ENCODE measurements at places on chromosomes 7 and 10.

- no peak for DNase-seq
Measured at GRCh38 chr10:13883636-13884444, 297.1 kb downstream of the PRPF18 start.

- DNase-seq, result no peak
Measured at GRCh38 chr10:15150563-15150962, 17.9 kb downstream of the NMT2 start.

GRCh38 chr10:29009464-29009863 lies 279.4 kb upstream of the LYZL1 start:
- DNase-seq, result no peak

- DNase-seq, result no peak
Measured at GRCh38 chr10:74987339-74988053, 124.0 kb upstream of the SAMD8 start.

GRCh38 chr10:79628988-79629954 lies 18.5 kb downstream of the SFTPA1 start:
- DNase-seq, result no peak

GRCh38 chr10:59337201-59337652 lies 25.1 kb downstream of the FAM13C start:
- no peak for DNase-seq

- no peak for DNase-seq
Measured at GRCh38 chr7:229184-229964, 37.0 kb downstream of the FAM20C start.

GRCh38 chr10:73456187-73456890 lies 23.0 kb upstream of the MSS51 start:
- no peak for DNase-seq

DNA sequence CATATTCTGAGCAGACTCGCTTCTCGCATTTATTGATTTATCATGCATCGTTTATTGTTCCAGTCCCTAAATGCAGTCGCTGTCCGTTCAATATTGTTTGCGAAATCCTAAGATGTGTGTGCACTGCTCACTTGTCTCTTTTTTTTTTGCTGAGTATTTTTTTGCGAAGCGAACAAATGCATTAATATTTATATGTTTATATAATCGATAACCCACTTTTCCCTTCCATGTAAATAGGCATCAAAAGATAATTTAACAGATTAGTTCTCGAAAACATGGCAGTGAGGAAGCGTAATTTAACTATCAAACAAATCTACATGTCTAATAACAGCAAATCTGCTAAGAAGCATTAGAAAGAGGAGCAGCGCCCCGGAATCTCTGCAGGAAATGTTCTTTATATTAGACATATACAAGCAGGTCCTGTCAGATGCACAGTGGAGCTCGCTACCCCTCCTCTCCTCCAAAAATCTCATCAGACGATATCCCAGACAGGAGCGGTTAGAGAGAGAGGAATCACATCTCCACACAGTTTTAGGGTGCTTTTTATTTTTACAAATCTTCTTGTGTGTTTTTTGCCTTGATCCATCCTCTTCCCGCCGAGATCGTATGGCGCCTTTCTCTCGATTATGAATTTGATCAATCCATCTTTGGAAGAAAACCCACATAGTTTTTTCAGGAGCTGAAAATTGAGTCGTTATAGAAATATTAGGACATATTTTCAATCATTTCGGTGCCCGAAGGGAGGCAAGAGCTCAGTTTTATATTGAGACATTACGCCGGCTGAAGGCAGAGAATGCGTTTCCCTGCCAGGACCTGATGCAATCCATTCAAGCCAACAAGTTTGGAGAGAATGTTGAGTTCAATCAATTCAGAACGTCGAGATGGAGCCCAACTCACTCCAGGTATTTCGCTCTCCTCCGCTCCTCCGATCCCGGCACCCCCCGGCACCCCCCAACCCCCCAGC lies at the start of gene ARID5B:
Gene ARID5B (plus strand): TSS at position 871 of the 964 bp plus-strand sequence. CDS start 11 bp downstream, at position 882.
- DNase-seq, result peak; percentile 25
